ENCODE measurements at places on chromosomes 5 and 9. TPM values are rescaled to one million over a fixed set of nuclear protein-coding genes. Genes with fewer than 3 reads are reported as not detected.

GRCh38 chr9:1460143-1460769, 410.1 kb downstream of the DMRT2 start:
- DNase-seq = peak; percentile 12

GRCh38 chr9:120740132-120740531, 25.9 kb upstream of the MEGF9 start:
- DNase-seq = no peak

DNA sequence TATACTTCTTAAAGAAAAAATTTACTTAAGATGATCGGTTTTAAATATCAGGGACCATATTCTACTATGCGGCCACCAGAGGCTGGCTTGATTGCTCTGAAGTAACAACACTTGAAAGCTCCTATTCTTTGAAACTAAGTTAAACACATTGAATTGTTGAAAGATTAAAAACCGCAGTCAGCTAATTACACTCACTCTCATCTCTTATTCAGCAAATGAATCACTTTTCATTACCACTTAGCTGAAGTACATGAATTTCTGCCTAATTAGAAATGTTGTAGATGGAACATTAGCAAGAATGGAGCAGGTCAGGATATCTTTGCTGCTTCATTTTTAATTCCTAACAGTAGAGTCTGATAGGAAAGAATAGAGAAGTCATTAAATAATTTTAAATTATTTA, 42.3 kb downstream of the LSM11 start:
- no peak for DNase-seq

CATSPER3 gene
- not detected for total RNA-seq

CCDC187 gene
- 1.3 TPM for total RNA-seq

BAAT gene
- 1.0 TPM for total RNA-seq

GRCh38 chr5:154523104-154523503, 45.1 kb upstream of the HAND1 start:
- DNase-seq = no peak

MLANA gene
- total RNA-seq = not detected

DNA sequence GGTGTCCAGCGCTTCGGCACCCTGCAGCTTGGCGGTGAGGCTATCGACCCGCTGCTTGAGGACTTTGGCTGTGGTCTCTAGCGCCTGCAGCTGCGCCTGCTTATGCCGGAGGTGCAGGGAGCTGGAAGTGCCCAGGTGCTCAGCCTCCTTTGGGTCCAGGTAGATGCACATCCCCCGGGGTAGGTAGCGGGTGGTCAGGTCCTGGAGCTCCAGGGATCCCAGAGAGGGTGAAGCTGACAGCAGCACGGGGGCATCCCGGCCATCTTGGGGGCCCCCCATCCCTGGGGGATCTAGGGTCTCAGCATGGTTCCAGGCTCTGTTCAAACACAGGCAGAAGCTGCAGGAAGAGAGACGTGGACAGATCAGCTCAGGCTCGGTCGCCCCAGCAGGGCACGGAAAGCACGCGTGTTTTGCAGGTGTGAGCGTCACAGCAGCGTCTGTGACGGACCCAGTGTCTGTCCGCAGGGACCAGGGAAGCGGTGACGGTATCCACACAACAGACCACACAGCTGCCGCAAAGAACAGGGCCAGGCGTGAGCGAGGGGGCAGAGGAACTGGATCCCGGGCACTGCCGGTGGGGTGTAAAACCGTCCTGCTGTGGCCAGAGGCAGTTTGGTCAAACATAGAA, 17.4 kb downstream of the CCDC187 start:
- DNase-seq = no peak

- DNase-seq = no peak
Observed at GRCh38 chr9:136720898-136721338, 8.5 kb downstream of the DIPK1B start.

ITK gene
- total RNA-seq = 2.6 TPM

- peak; percentile 33 for DNase-seq
Observed at GRCh38 chr9:13863112-13863511, 450.8 kb downstream of the NFIB start.

GRCh38 chr9:121362813-121363621, 7.0 kb downstream of the STOM start:
- no peak for DNase-seq

TNC gene
- total RNA-seq = 4.2 TPM

GRCh38 chr9:69898714-69899209, 78.1 kb downstream of the CFAP95 start:
- DNase-seq = no peak

DNA sequence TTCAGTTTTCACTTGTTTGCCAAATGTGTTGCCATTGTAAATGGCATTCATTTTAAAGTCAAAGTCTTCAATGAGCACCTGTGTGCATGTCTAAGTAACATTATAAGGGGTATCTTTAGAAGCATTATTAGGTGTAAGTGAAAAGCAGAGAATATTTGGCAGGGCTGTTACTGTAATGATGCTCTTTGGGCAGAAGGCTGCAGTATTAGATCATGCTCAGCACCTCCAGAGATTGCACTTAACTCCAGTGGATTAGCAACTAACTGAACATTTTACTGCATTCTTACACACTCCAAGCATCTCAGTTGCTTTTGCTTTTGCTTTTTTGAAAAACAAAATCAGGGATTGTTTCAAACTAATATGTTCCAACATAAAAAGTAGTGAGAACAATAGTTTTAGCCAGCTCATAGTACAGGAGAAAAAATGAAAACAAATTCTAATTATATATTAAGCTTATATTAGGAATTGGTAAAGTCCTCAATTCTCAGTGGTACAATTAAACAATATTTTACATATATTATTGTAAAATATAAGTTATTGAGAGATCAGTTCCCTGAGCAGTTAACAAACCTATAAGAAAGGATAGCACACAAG, 1740.9 kb upstream of the CDH9 start:
- no peak for DNase-seq

UGT3A2 gene
- total RNA-seq = not detected

GRCh38 chr5:160448886-160449285, 27.2 kb downstream of the PTTG1 start:
- no peak for DNase-seq

DNA sequence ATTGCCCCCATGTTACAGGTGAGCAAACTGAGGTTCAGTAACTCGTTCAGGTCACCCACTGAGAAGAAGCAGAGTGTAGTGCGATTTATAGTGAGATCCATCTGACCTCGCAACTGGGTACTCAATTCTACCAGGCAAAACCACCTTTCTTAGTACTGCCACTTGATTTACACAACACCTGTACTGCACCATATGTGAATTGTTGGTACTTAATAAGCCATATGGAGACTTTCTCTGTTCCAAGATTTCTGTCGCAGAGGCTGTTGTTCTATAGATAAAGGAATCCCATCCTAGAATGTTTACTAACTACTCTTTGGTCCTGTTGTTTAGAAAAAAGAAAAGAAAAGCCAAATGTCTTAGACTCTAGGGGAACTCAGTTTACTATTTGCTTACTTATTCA, 287.5 kb downstream of the KCTD16 start:
- DNase-seq = no peak

- no peak for DNase-seq
Observed at GRCh38 chr5:126403876-126404275, 19.3 kb upstream of the GRAMD2B start.

DNA sequence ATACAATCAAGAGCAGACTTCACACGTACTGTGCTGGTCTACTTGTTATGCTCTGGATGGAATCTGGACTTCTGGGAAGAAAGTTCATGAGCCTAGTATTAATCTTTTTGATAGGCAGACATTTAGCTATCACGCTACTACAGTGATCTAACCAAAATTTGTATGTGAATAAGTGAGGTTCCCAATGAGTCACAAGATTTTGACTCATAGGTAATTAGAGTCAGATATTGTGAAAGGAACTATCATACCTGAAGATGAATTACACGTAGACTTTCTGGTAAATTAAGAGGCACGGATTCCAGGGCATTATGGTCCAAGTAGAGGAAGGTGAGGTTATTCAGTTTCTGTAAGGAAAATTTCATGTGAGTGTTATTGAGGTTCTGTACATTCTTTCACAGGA, 18.4 kb downstream of the OGN start:
- DNase-seq = no peak

DNA sequence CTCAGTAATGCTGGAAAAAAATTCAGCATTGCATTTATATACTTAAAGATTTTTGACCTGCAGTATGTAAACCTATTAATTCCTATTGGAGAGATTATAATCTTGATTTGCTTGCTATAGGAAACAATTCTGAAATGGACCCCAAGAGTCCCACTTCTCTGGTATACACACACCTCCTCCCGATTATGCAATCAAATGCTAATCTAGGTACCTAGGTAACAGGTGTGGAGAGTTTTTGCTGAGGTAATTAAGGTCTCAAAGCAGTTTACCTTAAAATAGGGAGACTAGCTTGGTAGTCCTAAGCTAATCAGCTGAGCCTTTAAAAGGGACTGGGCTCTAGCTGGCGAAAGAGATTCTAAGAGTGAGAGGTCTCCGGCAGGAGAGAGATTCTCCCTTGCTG, 22.2 kb downstream of the ISOC1 start:
- DNase-seq = no peak

PCDHB14 gene
- 3.4 TPM for total RNA-seq

DNA sequence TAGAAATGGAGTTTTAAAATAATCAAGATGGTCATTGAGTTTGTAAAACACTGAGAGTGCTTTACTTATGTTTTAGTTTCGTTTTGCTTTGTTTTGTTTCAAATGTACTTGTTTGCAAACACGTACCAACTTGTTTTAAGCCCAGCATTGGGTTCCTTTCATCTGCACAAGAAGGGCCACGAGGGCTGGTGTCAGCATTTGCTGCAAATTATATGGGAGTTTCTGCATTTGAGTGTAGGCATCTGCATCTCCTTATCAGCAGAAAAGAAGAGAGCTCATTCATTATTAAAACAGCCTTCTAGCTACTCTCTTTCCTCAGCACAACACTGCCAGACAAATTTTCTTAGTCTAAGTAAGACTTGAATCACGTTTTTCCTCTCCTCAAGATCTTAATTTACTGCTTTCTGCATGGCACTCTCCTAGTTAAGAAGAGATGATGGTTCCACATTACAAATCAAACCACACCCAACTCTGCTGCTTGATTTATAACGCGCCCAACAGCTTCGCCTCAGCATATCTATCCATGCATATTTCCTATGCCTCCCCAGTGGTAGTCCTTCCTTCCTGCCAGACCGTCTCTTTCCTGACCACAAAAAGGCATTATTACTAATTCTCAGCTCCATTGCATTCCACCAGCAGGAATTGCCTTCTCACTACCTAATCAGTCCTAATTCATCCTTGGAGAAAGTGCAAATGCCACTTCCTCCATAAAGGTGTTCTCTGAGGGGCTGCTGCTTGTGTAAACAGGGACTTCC, 95.2 kb upstream of the CAST start:
- no peak for DNase-seq

ELOVL7 gene
- total RNA-seq = 2.6 TPM

DNA sequence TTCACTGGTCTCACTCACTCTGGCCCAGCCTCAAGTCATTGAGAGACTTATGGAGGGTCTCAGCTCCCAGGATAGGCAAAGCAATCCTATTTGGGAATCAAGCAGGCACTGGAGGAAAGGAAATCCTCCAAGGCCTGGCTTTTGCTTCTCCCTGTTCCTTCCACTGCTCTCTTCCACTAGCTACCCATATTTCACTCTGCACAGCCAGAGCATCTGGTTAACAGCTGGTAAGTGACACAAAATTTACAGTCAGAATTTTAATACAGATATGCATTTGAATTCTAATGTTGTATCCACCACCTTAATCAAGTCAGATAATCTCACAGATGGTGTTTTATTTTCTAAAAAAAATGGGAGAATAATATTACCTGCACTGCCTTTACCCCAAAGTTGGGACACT, 868 bp upstream of the C1QTNF2 start:
- no peak for DNase-seq

- DNase-seq = no peak
Observed at GRCh38 chr9:68859347-68859746, 154.3 kb downstream of the PIP5K1B start.

DNA sequence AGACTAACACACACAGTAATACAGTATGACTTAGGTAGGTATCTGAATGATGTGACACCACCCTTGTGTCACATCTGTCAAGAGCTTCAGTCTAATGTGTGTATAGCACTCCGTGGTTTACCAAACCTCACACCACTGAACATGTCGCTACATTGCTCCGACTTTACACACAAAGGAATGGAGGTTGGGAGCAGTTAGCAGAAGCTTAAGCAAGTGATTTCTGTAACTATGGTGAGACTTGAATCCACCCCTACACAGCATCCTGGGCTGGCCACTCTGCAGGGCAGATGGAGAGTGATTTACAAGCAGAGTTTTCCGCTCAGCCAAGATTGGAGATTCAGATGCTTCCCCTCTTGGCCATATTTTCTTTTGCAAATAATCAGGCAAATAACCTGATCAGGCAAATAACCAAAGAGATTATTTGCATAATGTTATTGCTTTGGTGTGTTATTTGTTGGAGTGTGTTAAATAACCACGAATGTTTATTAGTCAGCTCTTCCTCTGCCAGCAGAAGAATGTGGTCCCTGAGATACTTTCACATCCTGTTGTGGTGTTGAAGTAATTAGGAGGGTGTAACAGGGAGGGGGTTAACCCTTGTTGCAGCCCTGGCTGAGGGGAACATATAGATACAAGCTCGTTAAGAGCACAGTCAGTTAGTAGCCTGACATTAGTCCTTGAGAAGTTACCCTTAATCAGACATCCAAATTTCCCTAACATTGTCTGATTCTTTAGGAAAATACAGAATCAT, 92.8 kb downstream of the SNX18 start:
- DNase-seq = peak; percentile 19

DNA sequence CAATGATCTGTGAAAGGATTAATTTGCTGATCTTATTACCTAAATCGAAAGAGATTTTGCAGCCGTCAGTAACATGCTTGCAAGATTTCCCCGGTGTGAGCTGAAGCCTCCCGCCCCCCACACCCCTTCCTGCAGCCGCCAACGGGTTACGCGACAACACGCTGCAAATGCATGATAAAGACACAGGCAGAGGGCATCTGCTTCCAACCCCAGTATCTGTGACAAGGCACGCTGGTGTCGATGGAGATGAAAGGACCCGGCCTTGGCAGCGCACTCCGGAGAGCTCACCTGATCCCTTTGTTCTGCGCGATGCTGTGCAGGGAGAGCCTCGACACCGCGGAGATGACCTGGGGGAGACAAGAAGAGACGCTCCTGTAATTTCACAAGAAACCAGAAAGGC, 122.9 kb upstream of the SARDH start:
- DNase-seq = no peak

DNA sequence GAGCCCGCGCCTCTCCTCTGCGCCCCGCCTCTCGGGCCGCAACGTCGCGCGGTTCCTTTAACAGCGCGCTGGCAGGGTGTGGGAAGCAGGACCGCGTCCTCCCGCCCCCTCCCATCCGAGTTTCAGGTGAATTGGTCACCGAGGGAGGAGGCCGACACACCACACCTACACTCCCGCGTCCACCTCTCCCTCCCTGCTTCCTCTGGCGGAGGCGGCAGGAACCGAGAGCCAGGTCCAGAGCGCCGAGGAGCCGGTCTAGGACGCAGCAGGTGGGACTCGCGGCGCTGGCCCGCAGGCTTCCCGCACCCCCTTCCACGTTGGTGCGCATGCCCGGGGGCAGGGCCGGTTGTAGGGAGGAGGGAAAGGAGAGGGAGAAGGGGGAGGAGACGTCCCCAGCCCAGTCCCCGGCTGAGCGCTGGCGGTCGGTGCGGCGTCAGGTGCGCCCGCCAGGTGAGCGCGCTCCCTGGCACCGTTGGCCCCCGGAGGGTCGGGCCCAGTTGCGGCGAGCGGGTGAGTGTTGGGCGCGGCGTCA, at the start of gene OCLN:
Gene OCLN (plus strand): TSS at position 400 of the 532 bp plus-strand sequence. CDS start 11,455 bp downstream, outside the sequence.
- peak; percentile 91 for DNase-seq

FAM221B gene
- 0.33 TPM for total RNA-seq

RNF183 gene
- total RNA-seq = not detected
